Neuronal stem cell (in vitro differentiated cells): ENCODE measurements at places on chromosomes 6 and 20.

DNA sequence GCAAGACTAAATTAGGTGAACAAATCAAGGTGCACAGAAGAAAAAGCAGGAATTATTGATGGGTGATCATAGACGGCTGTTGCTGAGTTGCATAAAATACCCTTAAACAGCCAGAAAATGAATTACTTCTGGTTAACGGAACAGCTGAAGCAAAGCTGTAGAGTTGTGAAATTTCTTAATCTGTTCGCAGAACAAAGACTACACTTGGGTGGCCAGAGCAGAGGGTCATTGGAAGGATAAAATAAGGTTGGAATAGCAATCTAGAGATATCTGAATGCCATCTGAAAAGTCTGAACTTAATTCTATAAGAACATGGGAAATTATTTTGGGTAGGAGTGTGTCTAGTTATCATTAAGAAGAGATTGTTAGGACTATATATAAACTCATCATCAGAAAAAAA is 339.1 kb upstream of the RSPO3 start:
- DNase-seq, result no peak

DNA sequence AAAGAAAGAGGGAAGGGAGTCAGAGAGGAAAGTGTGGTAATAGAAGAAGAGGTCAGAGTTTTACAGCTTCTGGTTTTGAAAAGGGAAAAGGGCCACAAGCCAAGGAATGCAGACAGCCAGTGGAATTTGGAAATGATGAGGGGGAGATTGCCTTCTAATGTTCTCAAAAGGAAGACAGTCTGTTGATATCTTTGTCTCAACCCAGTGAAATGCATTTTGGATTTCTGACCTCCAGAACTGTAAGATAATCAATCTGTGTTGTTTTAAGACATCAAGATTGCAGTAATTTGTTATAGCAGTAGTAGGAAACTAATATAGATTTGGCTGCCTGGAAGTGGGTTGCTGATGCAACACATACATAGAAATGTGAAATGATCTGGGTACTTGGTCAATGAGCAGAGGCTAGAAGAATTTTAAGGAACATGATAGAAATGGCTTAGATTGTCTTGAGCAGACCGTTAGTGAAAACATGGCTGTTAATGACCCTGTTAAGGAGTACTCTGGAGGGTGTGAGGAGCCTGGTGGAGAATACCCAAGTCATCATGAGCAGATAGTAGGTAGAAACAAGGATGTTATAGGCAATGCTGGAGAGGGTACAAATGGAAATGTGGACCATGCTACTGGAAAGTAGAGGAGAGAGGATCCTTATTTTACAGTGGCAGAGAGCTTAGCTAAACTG is 255.8 kb upstream of the RAB32 start:
- no peak for DNase-seq

DNA sequence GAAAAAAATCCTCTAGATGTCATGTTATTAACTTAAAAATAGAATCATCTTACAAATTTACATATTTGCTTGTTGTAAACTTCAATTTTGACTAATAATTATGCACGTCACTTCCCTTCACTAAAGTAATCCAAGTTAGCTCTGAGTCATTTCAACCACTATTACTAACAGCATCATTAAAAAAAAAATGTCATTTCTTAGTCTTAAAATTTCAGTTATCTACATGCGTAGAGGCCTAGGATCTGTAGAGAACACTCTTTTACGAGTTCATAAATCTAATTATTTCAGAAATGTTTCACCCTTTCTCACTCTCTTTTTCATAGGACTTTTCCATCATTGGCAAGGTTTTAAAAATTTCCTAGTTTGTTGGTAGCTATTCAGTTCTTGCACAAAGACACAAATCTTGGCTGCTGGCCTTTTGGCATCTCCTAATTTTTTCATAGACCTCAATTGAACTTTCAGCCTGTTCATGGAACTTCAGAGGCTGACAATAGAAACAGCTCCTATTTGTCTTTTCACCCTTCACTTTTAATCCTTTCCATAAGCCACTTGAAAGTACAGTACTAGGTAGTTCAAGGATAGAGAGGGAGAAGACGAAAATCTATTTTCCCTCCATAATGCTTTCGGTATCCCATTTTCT is 61.5 kb downstream of the OGFRL1 start:
- DNase-seq, result no peak

GRCh38 chr6:17585766-17586490 is 14.2 kb upstream of the FAM8A1 start:
- DNase-seq, result no peak

DNA sequence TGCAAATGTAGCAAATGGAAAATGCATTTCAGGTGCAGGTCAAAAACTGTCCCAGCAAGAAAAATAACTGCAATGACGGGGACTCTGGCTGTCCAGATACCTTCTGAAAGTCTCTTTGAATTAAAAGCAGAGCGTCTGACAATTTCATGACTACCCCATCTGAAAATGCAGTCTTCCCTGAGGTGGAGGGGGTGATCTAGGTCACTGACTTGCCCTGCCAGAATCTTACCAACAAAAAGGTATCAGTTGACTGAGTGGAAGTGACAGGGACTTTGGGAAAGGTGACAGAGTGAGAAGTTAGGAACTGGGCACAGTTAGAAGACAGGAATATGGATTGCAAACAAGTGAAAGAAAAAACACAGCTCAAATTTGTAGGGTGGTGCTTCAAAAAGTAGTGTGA is 402.2 kb downstream of the DHX35 start:
- no peak for DNase-seq

- no peak for DNase-seq
Measured at GRCh38 chr20:43959920-43960227, 45.2 kb downstream of the TOX2 start.

DNA sequence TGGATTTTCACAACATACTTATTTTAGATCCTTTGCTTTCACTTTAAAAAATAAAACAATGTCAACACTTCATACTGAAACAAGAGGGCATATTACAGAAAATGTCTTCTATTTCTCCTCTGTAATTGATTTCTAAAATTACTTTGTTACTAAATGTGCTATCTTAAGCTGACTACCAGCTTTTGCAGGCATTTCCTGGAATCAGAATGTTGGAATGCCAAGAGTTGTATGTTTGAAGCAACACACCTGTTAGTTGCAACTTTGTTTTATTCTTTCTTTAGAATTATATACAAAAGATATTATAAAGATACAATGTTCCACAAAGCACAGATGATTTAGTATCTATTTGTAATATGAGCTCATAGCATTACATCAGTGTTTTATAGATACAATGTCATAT is 62.5 kb upstream of the TMEM170B start:
- DNase-seq, result no peak

DNA sequence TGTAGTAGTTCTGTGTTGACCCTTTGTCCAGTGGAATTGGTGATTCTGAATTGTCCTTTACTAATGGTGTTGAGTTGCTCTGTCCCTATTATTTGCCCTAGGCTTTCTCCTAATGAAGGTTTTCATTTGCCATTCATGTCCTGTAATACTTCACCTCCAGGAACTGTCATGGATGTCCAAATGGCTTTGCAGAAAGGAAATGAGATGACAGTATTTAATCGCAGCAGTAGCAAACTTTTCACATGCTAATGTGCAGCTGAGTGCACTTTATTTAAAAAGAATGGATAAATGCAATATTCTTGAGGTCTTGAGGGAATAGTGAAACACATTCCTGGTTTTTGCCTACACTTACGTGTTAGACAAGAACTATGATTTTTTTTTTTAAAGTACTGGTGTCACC is 131.4 kb downstream of the SULF2 start:
- no peak for DNase-seq

- no peak for DNase-seq
Measured at GRCh38 chr6:143110996-143111395, 50.3 kb downstream of the AIG1 start.

- no peak for DNase-seq
Measured at GRCh38 chr6:169269180-169270076, 15.8 kb upstream of the THBS2 start.

DNA sequence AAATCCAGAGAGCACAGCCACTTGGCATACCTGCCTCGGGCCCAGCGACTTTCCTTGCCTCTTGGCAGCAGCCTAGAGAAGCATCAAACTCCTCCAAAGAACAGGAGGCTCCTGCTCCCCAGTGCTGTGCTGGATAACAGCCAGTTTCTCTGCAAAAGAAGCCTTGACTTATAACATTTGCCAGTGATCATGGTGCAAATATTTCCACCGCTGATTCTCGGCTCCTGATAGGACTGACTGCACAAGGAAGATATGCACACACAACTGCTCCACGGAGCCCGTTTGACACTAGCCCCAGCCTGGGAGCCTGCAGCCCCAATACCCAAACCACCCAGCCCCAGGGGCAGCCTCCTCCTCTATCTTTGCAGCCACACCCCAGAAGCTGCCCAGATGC is 17.5 kb downstream of the ACSS1 start:
- DNase-seq, result no peak

DNA sequence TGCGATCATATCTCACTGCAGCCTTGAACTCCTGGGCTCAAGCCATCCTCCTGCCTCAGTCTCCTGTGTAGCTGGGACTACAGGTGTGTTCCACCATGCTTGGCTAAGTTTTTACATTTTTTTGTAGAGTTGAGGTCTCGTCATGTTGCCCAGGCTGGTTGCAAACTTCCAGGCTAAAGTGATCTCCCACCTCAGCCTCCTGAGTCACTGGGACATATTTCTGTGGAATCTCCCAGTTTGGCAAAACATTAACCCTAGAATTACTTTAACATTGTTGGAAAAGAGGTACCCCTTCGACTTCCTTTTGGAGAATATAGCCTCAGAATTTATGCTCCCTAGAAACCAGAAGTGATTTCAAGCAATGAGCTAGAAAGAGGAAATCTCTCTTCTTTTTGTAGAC is 57.2 kb downstream of the SHLD1 start:
- DNase-seq, result no peak

DNA sequence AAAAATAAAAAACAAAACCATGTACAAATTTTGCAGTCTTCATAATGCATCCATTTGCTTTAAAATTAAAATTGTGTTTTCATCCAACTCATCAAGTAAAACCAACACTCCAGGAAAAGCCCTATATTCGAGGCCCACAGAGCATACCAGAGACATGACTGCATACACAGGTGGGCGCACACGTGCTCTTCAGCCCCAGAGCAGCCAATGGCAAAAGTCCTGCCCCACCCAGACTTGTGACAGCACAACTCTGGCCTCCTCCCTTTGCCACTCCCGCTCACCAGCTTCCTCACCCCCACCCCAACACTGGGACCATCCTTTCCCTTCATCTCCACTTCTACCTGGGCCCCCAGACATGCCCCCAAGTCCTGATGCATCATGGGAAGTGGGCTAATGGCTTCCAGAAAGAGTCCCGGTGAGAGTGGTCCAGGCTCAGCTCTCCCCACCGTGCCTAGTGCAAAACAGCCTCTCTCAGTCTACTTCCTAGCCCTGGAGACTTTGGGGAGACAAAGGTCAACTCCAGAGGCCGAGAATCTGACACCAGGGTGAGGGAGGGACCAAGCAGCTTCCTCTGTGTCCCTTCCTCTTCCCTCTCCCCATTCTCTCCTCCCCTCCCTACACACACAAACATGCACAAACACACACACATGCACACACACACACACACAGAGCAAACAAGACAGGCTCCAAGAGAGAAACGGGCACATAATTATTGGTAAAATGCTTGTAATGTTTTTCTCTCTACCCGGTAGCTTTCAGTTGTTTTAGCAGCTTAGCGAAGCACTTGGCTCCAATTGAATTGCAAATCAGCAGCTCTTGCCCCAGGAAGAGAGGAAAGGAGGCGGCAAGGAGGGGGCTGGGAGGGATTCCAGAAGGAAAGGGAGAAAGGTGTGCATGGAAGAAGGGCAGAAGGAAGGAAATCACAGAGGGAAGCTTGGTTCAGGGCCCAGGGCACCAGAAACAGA is 14.3 kb downstream of the GRM4 start:
- no peak for DNase-seq

DNA sequence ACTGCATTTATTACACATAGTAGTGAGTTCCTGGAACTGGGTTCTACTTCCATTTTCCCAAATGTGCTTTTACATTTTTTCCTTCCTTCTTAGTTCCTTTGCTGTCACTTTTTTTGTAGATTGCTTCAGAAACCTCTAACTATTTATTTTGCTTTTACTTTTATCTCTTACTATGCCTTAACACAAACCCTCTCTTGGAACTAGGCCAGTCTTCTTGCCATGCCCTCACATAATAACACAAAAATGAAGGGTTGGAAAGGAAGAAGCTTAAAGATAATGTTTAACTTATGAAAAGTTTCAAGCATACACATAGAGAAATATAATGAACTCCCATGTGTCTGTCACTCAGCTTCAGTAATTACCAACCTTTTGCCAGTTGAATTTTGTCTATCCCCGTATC is 27.1 kb downstream of the TOP1 start:
- no peak for DNase-seq

DNA sequence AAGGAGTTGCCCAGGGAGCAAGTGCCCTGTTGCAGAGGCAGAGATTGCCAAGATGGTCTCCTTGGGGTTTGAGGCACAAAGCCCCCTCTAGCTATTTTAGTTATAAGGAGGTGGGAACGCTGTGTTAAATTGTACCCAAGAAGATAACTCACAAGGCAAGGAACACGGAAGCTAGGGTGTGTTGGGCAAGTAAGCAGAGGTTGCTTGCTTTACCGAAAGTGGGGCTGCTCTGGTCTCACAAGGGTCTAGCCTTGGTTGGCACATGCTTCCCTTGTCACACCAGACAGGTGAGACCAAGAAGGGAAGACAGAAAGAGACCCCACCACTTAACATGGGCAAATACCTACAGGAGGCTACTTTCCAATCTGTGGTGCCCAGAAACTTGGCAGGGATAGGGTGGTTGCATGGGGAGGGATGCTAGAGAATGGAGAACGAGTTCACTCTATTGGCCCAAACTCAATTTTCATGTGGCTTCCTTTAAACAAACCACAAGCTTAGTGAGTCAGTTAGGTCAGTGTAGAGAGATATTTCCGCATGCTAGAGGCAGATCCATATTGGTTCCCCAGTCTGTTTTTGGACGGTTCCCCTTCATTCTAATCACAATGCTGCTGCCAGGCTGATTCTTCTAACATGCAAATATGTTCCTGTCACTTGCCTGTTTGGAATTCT is 42.4 kb downstream of the PLAGL1 start:
- DNase-seq, result no peak

DNA sequence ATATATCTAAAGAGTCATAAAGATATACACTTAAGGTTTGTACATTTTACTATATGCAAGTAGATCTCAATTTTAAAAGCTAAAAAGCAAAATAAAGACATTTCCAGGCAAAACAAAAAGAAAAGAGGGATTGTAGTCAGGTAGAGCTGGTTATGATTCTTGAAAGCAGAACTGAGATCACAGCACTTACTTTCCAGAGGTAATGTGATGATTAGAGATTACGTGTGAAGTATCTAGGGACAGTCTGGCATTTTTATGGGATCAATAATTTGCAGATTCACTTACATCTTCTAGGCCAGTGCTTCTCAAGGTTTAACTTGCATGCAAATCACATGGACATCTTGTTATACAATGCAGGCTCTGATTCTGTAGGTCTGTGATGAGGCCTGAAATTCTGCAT is 595.5 kb downstream of the KIF16B start:
- no peak for DNase-seq

- DNase-seq, result no peak
Measured at GRCh38 chr20:13285408-13285807, 64.3 kb downstream of the ISM1 start.

DNA sequence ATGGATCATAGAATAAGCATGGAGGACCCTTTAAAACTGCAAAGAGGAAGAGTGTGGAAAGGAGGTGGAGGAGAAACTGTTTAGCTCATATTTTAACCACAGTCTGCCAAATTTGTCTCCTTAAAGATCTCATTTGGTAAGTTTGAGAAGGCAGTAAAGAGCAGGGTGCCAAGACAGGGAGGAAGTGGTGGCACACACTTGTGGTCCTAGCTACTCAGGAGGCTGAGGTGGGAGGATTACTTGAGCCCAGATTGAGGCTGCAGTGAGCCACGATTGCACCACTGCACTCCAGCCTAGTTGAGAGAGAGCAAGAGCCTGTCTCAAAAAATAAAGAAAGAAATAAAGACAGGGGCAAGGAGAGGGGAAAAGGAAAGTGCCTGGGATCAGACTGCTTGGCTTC is 16.8 kb upstream of the DCBLD1 start:
- no peak for DNase-seq
